Natural killer cell (primary cell): ENCODE measurements at places on chromosomes 1 and 21. TPM values are rescaled to one million over a fixed set of nuclear protein-coding genes. Genes with fewer than 3 reads are reported as not detected.

Gene SYT14
- not detected for total RNA-seq

Gene NTPCR
- 12.9 TPM for total RNA-seq

Gene OR2M3
- total RNA-seq = not detected

DNA sequence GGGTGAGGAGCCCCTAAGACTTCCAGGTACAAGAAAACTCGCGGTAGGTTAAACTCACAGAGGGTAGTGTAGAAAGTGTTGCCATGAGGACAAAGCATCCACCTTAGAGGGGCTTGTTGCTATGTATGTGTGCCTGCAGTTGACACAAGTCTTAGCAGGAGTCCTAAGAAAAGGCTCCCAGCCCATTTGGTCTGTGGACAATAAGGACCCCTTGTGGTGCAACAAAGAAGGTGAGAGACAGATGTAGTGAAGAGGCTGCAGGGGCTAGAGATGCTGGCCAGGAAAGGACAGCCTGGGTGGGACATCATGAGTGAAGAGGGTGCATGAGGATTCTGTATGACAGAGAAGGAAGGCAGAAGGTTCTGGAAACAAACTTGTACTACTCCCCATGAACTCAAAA lies 36.3 kb upstream of the IL10 start:
- no peak for DNase-seq

- no peak for DNase-seq
These were observed 15.6 kb downstream of the LDLRAP1 start for GRCh38 chr1:25559031-25559430.

- DNase-seq = no peak
These were observed 192.0 kb downstream of the DHRS3 start for GRCh38 chr1:12426030-12426429.

- peak; percentile 35 for DNase-seq
These were observed 2.5 kb upstream of the BCL10 start for GRCh38 chr1:85278853-85279314.

Gene CFHR1
- total RNA-seq = not detected

DNA sequence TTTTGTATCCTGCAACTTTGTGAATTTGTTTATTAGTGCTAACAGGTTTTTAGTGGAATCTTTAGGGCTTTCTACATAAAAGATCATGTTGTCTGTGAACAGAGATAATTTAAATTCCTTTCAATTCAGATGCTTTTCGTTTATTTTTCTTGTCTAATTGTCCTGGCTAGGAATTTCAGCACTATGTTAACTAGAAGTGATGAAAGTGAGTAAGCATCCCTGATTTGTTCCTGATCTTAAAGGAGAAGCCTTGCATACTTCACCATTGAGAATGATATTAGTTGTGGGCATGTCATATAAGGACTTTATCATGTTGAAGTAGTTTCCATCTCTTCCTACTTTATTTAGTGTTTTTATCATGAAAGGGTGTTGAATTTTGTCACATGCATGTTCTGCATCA lies 23.6 kb upstream of the TRIM67 start:
- no peak for DNase-seq

Gene KIAA1614
- total RNA-seq = 0.80 TPM

GRCh38 chr1:89911191-89911991 lies 83.5 kb upstream of the ZNF326 start:
- no peak for DNase-seq

Gene ALPL
- total RNA-seq = 2.4 TPM

DNA sequence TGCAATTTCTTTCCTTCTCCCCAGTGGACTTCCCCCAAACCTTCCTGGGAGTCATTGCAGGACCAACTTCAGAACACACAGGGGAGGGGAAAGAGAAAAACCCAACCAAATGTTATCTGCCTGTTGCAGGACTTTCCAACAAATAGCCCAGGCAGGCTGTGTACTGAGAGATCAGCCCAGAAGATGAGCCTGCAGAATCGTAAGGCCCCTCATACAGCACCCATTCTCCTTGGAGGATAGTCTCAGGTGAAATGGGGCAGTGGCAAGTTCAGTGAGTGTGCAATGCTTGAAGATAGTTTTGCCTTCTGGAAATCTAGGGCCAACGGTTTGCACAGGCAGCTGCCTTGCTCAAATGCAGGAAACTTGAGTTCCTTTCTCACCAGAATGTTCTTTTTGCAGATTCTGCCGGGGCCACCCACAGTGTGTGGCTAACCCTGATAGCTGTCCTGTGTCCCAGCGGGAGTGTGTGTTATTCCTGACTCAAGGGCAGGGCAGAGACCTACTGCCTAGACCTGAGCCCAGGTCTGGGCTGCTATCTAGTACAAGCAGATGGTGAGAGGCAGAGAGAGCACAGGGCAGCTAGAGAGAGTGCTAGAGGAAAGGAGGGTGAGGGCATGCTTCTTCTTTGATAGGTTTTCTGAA lies 48.8 kb downstream of the GADD45A start:
- no peak for DNase-seq

- no peak for DNase-seq
These were observed 8.6 kb downstream of the CLDN14 start for GRCh38 chr21:36471254-36471723.

Gene CCDC30
- 4.5 TPM for total RNA-seq

DNA sequence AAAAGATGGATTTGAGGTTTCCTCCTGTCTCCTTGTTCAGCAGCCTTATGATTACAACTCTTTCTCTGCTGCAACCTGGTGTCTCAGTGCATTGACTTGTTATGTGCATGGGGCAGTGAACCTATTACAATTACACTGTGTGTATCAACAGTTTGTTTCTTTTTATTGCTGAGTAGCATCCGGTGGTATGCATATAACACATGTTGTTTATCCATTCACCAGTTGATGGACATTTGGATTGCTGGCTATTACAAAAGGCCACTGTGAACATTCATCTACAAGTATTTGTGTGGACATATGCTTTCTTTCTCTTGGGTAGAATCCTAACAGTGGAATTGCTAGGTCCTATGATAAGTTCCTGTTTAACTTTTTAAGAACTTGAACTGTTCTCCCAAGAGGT lies 65.9 kb downstream of the FMO4 start:
- DNase-seq = no peak

DNA sequence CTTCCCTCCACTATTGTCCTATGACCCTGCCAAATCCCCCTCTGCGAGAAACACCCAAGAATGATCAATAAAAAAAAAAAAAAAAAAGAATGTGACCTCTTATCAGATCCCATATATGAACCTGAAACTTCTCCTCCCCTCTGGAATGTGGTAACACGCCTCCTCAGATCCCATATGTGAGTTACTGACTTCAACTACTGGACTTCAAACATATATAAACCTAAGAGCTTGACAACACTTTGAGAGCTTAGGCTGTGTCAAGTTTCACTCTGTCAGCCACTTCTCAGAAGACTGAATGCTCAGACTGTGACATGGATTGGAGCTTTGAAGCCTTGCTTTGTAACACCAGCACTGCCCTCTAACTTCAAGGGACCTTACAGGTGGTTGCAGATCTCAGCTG lies 148.4 kb downstream of the COP1 start:
- DNase-seq = no peak

DNA sequence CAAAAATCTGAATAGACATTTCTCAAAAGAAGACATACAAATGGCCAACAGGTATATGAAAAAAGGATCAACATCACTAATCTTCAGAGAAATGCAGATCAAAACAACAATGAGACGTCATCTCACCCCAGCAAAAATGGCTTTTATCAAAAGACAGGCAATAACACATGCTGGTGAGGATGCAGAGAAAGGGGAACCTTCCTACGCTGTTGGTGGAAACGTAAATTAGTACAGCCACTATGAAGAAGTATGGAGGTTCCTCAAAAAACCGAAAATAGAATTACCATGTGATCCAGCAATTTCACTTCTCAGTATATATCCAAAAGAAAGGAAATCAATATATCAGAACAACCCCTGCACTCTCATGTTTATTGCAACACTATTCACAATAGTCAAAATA lies 65.1 kb upstream of the ATP1B1 start:
- no peak for DNase-seq

GRCh38 chr1:45925728-45926287 lies 122.4 kb downstream of the MAST2 start:
- no peak for DNase-seq

Gene MIXL1
- total RNA-seq = not detected

GRCh38 chr1:164188497-164188896 lies 370.5 kb upstream of the PBX1 start:
- DNase-seq = no peak

Gene MXRA8
- total RNA-seq = not detected

- no peak for DNase-seq
These were observed 23.3 kb downstream of the TBX19 start for GRCh38 chr1:168303716-168304540.

DNA sequence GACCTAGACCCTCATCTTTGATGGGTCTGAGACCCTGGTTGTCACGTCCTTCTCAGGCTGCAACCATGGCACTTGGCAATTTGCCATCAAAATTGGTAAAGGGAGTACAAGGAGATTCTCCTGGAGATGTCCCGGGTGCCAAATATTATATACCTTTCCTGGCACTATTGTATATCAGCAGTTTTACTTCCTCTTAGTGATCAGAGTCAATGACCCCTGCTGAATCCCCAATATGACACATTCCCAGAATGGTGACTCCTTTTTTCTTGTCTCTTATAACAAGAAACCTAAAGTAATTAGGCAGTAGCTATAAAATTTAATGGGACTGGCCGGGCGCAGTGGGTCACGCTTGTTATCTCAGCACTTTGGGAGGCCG lies 39.6 kb upstream of the CDC42BPA start:
- DNase-seq = no peak

DNA sequence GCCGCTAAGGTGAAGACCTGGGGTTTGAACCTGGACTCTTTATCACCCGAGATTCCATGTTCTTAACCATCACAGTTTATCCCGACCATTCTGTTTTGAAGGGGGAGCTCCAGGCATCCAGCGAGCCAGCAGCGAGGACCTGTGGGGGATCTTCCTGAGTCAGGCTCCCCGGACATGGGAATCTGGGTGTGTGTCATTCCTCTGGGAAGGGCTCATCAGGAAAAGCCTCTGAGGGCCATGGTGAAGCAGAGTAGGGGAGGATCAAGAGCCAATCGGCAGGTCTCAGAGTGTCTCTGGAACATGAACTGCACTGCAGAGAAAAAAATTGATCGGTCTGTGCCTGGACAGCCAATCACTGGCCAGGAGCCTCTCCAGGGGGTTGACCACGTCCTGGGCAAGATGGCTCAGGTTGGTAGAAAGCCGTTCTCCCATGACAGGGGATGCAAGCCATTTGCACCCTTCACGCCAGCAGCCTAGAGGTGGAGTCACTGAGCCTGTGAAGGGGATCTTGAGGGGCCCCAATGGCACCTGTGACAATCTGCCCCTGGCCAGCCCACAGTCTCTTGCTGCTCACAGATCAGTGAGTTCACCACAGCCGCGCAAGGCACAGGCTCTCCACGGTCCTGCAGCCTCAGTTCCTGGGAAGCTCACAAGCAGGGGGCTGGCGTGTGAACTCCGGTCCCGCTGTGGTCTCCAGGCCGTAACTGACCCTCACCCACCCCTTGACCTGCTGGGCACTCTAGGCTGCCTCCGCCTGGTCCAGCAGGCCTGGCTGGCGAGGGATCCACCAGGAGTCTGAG lies 20.4 kb upstream of the ACTRT2 start:
- no peak for DNase-seq

DNA sequence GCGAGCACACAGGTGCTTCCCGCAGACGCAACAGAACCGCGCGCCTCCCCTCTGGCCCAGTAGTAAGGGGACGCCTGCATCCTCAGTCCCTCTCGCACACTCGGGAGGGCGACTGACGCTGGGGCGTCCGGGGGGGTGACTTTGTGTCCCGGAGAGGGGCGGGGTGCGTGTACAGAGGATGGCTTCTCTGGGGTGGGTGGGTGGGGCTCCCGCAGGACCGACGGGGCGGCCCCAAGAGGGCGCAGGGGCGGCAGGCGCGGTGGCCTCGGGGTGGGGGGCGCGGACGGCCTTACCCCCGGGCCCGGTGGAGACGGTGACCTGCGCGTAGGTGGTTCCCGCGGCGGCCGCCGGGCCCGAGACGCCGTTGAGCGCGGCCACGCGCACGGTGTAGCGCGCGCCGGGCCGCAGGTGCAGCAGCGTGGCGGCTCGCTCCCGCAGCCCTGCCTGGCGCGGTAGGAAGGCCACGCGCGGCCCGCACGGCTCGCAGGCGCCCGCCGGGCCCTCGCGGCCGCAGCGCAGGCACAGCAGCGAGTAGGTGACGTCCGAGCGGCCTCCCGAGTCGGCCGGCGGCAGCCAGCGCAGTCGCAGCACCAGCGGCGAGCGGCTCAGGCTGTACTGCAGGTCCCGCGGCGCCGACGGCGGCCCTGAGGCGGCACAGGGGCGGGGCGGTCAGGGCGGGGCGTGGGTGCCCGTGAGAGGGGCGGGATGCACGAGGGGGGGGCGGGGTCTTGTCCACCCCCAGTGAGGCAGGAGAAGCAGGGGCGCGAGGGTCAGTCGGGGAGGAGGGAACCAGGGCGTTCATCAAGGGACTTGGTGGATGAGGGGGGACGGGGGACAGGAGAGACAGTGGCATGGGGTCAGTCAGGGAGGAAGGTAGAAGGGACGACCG lies 12.1 kb downstream of the EPHA10 start:
- DNase-seq = no peak

Gene BMP8A
- total RNA-seq = 0.29 TPM

Gene FCRLB
- total RNA-seq = 3.6 TPM

- no peak for DNase-seq
These were observed 1.3 kb downstream of the CLSTN1 start for GRCh38 chr1:9822490-9822889.

DNA sequence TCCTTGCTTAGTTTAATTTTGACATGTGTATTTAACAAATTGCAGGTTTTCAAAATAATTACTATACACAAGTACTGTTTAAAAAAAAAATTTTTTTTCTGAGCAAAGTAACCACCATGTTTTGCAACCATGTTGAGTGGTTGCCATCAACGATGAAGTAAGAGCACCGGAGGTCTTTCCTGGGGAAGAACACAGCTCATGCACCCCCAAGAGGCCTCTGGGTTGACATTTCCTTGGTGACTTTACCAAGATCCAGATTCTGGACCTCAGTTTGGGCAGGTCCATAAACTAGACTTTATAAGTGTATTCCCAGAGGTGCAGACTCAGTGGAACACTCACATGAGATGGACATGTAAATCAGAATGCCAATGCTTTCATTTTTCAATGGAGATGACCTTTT lies 36.8 kb upstream of the RALGPS2 start:
- no peak for DNase-seq

Gene LRIG2
- total RNA-seq = 28.5 TPM

DNA sequence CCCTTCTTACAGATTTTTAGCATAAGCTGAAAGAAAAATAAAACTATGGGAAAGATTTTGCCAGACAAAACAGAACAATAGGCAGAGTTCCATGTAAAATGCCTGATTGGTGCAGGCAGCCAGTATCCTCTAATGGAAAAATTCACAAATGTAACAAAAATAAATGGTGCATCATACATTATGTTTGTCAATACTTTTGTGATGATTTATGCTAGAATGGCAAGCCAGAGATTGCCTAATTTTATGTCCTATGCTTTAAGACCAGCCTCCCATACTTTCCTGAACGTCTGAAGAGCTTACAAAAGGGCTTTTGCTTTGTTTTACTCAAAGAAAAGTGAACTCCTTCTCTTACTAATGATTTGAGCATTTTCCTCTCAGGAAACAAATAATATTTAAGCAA lies 81.5 kb upstream of the KCNJ15 start:
- no peak for DNase-seq

Gene OR2T33
- not detected for total RNA-seq

GRCh38 chr1:7250597-7251453 lies 465.6 kb downstream of the CAMTA1 start:
- no peak for DNase-seq

Gene LPAR3
- total RNA-seq = not detected

Gene NGF
- not detected for total RNA-seq

Gene RGS8
- not detected for total RNA-seq

GRCh38 chr1:23083714-23084480 lies 64.6 kb downstream of the KDM1A start:
- DNase-seq = no peak

Gene LCE3D
- not detected for total RNA-seq
